ENCODE measurements at places on chromosomes 5 and 9.

- no peak for DNase-seq
Observed at GRCh38 chr9:136719195-136719880, 7.0 kb downstream of the DIPK1B start.

DNA sequence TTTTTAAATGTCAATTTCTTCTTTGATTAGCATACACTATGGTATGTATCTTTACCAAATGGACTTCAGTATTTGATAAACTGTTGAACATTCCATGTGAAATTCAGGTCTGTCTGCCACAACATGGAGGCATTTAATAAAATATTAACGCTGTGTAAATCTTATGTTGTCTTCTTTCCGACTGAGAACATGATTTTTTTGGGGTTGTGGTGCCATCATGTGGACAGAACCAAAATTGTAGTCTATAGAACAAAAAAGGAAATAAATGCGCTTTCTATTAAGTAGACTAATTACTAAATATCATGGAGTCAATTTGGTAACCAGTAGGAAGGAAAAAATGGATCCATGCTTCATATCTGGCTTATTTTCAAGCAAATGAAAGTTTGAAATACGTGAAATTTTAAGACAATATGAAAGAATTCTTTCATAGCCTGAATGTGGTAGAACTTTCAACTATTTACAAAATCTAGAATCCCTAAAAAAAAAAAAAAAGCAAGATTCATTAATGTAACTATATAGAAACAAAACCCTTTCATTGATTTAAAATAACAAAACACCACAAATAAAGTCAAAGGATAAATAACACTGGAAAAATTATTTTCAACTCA, 2.8 kb upstream of the PLK2 start:
- DNase-seq = no peak

DNA sequence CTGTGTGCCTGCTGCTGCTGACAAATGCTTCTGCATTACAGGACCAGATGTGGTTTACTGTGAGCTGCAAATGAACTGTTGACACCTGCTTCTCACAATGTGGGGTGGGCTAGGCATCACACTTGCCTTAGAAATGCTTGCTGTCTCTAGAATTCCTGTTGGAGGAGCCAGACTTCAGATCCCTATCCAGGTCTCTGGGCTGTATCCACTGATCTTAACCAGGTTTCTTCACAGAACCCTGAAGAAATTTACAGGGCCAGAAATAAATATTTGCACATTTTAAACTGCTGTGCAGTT, 255.4 kb downstream of the FAM114A2 start:
- DNase-seq = no peak

DNA sequence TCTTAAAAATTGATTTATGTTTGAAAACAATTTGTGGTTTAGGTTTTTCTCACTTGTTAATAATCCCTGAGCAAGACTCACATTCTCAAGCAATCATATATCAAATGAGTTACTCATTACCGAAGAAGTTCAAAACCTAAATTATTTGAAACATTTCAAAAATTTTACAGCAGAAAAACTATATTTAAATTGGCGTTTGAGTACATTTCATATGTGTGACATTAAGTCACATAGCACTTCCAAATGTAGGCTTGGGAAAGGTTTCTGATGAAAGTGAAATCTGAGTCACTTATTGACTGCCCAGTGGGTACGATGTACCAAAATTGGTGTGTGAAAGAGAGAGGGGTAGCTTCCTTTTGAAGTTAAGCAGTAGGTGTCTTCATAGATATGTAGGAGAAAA, 411.4 kb upstream of the SGCD start:
- no peak for DNase-seq

- no peak for DNase-seq
Observed at GRCh38 chr5:175032013-175032412, 307.6 kb downstream of the MSX2 start.

DNA sequence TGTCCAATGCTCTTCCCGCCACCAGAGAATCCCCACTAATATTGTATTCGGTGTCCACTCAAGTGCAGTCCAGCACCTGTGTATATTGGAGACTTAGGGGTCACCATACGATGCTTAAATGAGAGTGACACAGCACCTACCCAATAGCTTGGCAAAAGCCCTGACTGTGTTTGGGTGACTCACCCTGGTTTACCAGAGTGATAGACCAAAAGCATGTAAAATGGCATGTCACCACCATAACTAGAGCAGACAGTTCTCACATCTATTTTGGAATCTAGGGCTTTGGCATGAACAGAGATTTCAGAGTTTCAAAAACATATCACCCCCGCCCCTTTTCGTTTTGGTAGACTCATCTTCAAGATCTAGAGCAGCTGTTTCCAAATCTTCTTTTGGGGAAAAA, 217.3 kb upstream of the RASEF start:
- DNase-seq = no peak
